ENCODE measurements at places on chromosomes 3 and 15.

DNA sequence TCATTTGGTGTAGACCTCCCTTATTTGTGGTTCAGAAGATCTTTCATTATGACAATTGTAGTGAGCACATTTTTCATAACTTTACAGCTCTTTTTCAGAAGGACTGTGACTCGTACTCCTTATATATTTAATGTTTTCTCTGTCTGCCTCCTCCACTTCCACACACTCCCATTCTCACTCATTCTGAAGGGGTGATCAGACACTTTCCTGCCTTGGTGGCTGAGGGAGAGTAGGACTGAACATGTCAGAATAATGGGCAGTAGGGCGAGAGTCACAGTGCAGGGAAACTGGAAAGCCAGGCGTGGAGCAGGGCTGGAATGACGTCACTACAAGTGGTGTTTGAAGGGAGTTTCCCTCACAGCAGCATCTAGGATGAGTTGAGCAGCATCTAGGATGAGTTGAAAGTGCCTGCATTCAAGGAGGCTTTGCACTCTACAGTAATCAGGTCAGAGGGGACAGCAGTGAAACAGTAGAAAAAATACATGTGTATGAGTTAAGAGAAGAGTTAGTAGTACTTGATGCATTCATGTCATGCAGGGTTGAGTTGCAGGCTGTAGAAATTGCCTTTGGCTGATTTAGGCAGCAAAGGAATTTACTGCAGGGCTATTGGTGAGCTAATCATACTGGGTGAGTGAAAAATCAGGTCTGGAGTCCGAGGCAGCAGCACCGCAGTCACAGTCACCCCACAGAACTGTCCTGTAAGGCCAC, 36.3 kb upstream of the FBXL22 start:
- no peaks in the 10 kb centered on the region for H3K4me1 ChIP-seq
- H3K27me3 ChIP-seq: no peaks in the 10 kb centered on the region
- H3K27ac ChIP-seq: no peak overlapping the region
- peak; percentile 97 for DNase-seq
- H3K36me3 ChIP-seq: peaks cover 11% of the 10 kb centered on the region

DNA sequence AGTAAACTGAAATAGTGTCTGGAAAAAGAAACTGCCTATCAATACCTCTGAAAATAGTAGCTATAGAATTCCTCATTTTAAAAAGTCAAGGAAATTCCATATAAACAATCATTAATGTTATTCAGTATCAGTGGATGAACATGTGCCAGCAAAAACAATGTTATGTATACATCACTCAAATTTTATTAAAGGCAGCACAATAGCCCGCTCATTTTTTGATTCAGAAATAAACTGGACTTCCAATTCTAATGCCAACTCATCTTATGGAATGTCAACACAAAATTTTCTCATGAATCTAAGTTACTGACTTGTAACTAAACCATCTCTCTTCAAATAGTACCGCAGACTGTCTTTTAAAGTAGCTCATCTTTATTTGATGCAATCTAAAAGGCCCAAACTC, 19.0 kb downstream of the THBS1 start:
- no peaks in the 10 kb centered on the region for H3K4me1 ChIP-seq
- no peak for DNase-seq
- no peaks in the 10 kb centered on the region for H3K27me3 ChIP-seq

- no peak overlapping the region for H3K27ac ChIP-seq
- H3K27me3 ChIP-seq: no peaks in the 10 kb centered on the region
- H3K4me1 ChIP-seq: no peaks in the 10 kb centered on the region
- H3K36me3 ChIP-seq: no peaks in the 10 kb centered on the region
Measured at GRCh38 chr15:95739131-95739530, 591.4 kb upstream of the NR2F2 start.

GRCh38 chr3:167467848-167468611, 5.8 kb downstream of the SERPINI2 start:
- no peaks in the 10 kb centered on the region for H3K27me3 ChIP-seq
- no peaks in the 10 kb centered on the region for H3K36me3 ChIP-seq
- no peaks in the 10 kb centered on the region for H3K4me1 ChIP-seq
- no peak for DNase-seq
- H3K4me3 ChIP-seq: no peak overlapping the region
- no peak overlapping the region for H3K27ac ChIP-seq

GRCh38 chr15:99002226-99002625, 5.4 kb downstream of the PGPEP1L start:
- H3K4me3 ChIP-seq: no peak overlapping the region
- no peak overlapping the region for H3K27ac ChIP-seq
- no peak for DNase-seq
- peaks cover 5% of the 10 kb centered on the region for H3K4me1 ChIP-seq
- H3K27me3 ChIP-seq: no peaks in the 10 kb centered on the region
- H3K36me3 ChIP-seq: no peaks in the 10 kb centered on the region

GRCh38 chr3:171791692-171792076, 18.6 kb downstream of the PLD1 start:
- H3K36me3 ChIP-seq: no peaks in the 10 kb centered on the region
- no peaks in the 10 kb centered on the region for H3K4me1 ChIP-seq
- no peak overlapping the region for H3K4me3 ChIP-seq
- H3K27ac ChIP-seq: no peak overlapping the region

GRCh38 chr3:16898595-16899395, 14.0 kb downstream of the PLCL2 start:
- H3K36me3 ChIP-seq: no peaks in the 10 kb centered on the region
- no peaks in the 10 kb centered on the region for H3K27me3 ChIP-seq
- no peak overlapping the region for H3K4me3 ChIP-seq
- DNase-seq: no peak
- H3K4me1 ChIP-seq: no peaks in the 10 kb centered on the region
- no peak overlapping the region for H3K27ac ChIP-seq

GRCh38 chr3:52563984-52564383, 27.6 kb downstream of the UQCC5 start:
- H3K4me1 ChIP-seq: peaks cover 9% of the 10 kb centered on the region
- H3K27me3 ChIP-seq: no peaks in the 10 kb centered on the region
- H3K4me3 ChIP-seq: no peak overlapping the region
- H3K27ac ChIP-seq: no peak overlapping the region
- DNase-seq: no peak
- H3K36me3 ChIP-seq: peaks cover 20% of the 10 kb centered on the region

GRCh38 chr3:44048196-44048924, 193.3 kb upstream of the TOPAZ1 start:
- H3K27ac ChIP-seq: peak overlapping the region; percentile 80
- H3K36me3 ChIP-seq: no peaks in the 10 kb centered on the region
- no peak overlapping the region for H3K4me3 ChIP-seq
- H3K27me3 ChIP-seq: no peaks in the 10 kb centered on the region
- peak; percentile 57 for DNase-seq

- no peaks in the 10 kb centered on the region for H3K36me3 ChIP-seq
- no peak overlapping the region for H3K4me3 ChIP-seq
- H3K4me1 ChIP-seq: peaks cover 14% of the 10 kb centered on the region
- no peaks in the 10 kb centered on the region for H3K27me3 ChIP-seq
Measured at GRCh38 chr3:4716706-4717362, 223.7 kb downstream of the ITPR1 start.

DNA sequence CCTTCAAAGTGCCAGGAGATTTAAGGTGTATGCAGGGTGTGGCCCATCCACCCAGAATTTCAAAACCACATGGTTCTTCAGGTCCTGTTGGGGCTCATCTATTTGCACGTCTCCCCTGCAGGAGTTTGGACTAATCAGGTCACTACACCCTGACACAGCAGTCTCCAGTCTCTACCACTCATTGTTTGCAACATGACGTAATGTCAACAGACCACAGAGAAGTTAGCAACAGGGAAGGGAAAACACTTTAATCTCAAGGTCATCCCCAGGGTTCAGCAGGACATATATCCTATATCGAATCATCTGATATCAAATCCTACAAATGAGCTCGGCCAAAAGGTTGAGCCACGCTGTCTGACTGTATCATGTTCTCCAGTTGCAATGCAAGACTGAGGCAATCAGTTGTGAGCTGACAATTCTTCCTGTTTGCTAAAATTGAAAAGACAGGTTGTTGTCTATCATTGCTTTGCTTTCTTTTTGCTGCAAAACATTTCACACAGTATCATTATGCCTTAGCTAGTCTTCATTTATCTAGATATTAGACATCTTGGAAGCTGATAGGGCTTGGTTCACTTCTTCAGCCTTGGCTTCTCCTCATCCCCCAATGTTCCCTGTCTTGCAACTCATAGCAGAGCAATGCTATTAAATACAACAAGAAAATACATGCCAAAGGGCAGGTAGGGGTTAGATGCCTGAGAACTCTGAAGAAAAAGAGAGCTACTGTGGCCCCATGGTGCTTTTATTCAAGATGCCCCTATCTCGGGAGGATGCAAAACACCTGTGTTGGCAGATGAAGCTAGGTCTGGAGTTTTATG, 13.4 kb upstream of the LEKR1 start:
- H3K27ac ChIP-seq: no peak overlapping the region
- H3K36me3 ChIP-seq: no peaks in the 10 kb centered on the region
- peaks cover 4% of the 10 kb centered on the region for H3K27me3 ChIP-seq
- no peak overlapping the region for H3K4me3 ChIP-seq
- peaks cover 17% of the 10 kb centered on the region for H3K4me1 ChIP-seq

DNA sequence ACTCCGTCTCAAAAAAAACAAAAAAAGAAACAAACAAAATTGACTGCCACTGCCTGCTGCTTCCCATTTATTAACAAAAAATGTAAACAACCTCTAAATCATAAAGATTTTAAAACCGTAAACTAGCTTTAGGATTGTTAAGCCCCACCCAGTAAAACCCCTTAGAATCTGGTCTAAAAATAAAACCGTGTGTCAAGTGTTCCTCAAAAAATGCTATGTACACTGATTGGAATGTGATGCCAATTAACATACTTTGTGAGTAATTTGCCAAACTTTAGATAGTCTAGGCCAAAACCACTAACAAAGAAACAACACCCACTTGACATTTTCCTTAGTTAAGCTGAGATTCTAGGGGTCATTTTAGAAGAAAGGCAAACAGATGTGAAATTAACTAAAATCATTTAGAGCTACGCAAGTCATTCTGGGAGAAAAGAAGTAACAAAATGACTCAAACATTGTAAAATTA, 5.3 kb downstream of the RAF1 start:
- no peak overlapping the region for H3K4me3 ChIP-seq
- H3K36me3 ChIP-seq: no peaks in the 10 kb centered on the region
- no peaks in the 10 kb centered on the region for H3K27me3 ChIP-seq
- no peak overlapping the region for H3K27ac ChIP-seq

GRCh38 chr15:84921121-84921520, 36.7 kb downstream of the SLC28A1 start:
- H3K27me3 ChIP-seq: no peaks in the 10 kb centered on the region
- H3K4me3 ChIP-seq: no peak overlapping the region
- DNase-seq: no peak
- H3K36me3 ChIP-seq: no peaks in the 10 kb centered on the region

GRCh38 chr3:40938591-40938990, 260.7 kb upstream of the CTNNB1 start:
- H3K36me3 ChIP-seq: no peaks in the 10 kb centered on the region
- H3K4me1 ChIP-seq: no peaks in the 10 kb centered on the region
- H3K4me3 ChIP-seq: no peak overlapping the region
- H3K27me3 ChIP-seq: no peaks in the 10 kb centered on the region
- H3K27ac ChIP-seq: no peak overlapping the region

- H3K4me3 ChIP-seq: peak overlapping the region; percentile 100
- peak overlapping the region; percentile 39 for H3K27ac ChIP-seq
- peak; percentile 3 for DNase-seq
- H3K36me3 ChIP-seq: peaks cover 13% of the 10 kb centered on the region
Measured at GRCh38 chr15:76932135-76932966, 802 bp downstream of the RCN2 start.
